ENCODE measurements at places on chromosomes 7 and 10.

DNA sequence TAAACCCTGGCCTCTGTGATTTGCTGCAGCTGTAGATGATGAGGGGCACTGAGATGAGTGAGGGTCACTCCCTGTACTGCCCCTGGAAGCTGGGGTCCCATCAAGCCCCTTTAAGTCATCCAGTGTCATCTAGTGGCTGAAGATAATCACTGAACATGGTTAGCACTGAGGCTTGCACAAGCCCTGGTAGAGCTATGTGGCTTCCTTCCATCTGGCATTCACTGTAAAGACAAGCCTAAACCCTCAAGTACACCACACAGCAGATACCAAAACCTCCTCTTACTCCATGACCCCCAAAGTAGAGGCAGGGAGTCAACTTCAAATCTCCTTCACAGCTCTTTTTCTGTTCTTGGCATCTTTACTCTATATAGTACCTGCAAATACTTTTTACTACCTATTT is 72.7 kb upstream of the MRLN start:
- DNase-seq = no peak
- peaks cover 11% of the 10 kb centered on the region for H3K4me1 ChIP-seq
- no peak overlapping the region for H3K27ac ChIP-seq
- H3K4me3 ChIP-seq = no peak overlapping the region

GRCh38 chr10:84241185-84241790 is at the start of gene LRIT1:
Gene LRIT1, minus strand, starts transcription at chr10:84241546. Its CDS starts 107 bp downstream, at chr10:84241439.
- H3K4me1 ChIP-seq = no peaks in the 10 kb centered on the region
- no peak within 1 kb of the TSS for H3K27ac ChIP-seq
- H3K4me3 ChIP-seq = no peak within 1 kb of the TSS
- no peaks in the 10 kb centered on the region for H3K36me3 ChIP-seq
- no peak for DNase-seq

GRCh38 chr7:4769761-4770160 is 5.7 kb upstream of the AP5Z1 start:
- peak overlapping the region; percentile 1 for H3K27ac ChIP-seq
- DNase-seq = no peak
- peaks cover 34% of the 10 kb centered on the region for H3K36me3 ChIP-seq
- peaks cover 9% of the 10 kb centered on the region for H3K4me1 ChIP-seq
- no peak overlapping the region for H3K4me3 ChIP-seq
- no peaks in the 10 kb centered on the region for H3K27me3 ChIP-seq

DNA sequence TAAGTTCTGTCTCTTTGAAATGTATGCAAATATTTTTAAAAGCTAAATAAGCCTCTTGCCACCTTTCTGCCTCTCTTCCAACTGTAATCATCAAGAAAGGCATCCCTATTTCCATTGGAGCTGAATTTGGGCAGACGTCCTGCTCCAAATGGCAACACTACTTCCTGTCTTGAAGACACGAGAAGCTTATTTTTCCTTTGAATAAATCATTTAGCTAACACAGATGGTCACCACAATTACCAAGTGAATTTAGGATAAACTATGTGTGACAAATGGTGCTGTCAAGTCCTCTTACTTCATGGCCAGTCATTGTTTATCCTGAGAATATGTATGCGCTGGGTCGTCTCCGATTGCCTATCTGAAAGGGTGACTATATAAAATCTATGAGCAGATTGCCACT is 268.0 kb downstream of the ANKRD7 start:
- no peaks in the 10 kb centered on the region for H3K27me3 ChIP-seq
- H3K4me1 ChIP-seq = no peaks in the 10 kb centered on the region
- H3K27ac ChIP-seq = no peak overlapping the region
- DNase-seq = no peak
- H3K36me3 ChIP-seq = no peaks in the 10 kb centered on the region

- H3K4me1 ChIP-seq = no peaks in the 10 kb centered on the region
- H3K27ac ChIP-seq = no peak overlapping the region
- DNase-seq = no peak
Measured at GRCh38 chr7:99195867-99196266, 12.0 kb downstream of the KPNA7 start.

GRCh38 chr10:33483816-33484190 is 149.3 kb upstream of the NRP1 start:
- no peak for DNase-seq
- peaks cover 4% of the 10 kb centered on the region for H3K4me1 ChIP-seq
- H3K27ac ChIP-seq = no peak overlapping the region
- no peak overlapping the region for H3K4me3 ChIP-seq
- no peaks in the 10 kb centered on the region for H3K27me3 ChIP-seq

DNA sequence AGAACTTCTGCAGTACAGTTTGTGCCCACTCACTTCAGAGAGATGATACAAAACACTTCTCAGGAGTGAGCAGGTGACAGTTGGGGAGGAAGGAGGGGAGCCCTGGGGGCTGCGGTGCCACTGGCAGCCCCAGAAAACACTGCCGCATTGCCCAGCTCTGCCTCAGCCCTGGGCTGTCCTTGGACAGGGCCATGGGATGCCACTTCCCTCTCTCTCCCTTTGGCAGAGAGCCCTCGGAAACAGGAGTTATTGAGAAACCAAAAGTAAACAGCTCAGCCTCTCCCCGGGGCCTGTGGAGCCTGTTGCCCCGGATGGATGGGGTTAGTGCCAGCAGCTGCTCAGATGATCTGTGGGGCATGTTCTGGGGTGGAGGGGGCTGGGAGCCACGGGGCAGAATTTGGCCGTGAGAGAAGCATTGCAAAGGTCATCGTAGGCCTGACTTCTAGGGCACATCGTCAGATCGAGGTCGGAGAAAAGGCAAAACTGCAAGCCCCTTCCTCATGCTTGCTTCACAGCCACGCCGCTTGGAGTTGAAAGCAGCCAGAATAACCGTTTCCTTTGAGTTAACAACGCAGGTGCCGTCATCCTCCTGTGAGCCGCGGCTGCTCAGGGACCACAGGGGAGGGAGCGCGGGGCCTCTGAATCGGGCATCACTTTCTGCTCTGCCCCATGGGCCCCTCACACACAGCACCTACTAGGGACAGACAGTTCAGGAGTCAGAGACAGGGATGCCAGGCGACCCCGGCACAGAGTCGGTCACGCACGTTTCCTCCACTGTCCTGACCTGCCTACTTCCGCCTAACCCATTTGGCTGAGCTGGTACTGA is 256.4 kb downstream of the CAMK1D start:
- H3K27ac ChIP-seq = peak overlapping the region; percentile 50
- H3K27me3 ChIP-seq = no peaks in the 10 kb centered on the region
- peak; percentile 91 for DNase-seq
- H3K4me1 ChIP-seq = no peaks in the 10 kb centered on the region
- peak overlapping the region; percentile 24 for H3K4me3 ChIP-seq

- no peak overlapping the region for H3K4me3 ChIP-seq
- H3K4me1 ChIP-seq = no peaks in the 10 kb centered on the region
- H3K36me3 ChIP-seq = no peaks in the 10 kb centered on the region
- H3K27ac ChIP-seq = no peak overlapping the region
- peak; percentile 29 for DNase-seq
Measured at GRCh38 chr7:154863766-154864522, 139.0 kb downstream of the PAXIP1 start.

- peak overlapping the region; percentile 60 for H3K4me3 ChIP-seq
- no peaks in the 10 kb centered on the region for H3K36me3 ChIP-seq
- no peaks in the 10 kb centered on the region for H3K4me1 ChIP-seq
- H3K27ac ChIP-seq = peak overlapping the region; percentile 92
Measured at GRCh38 chr7:5557920-5558401, 134.3 kb upstream of the TNRC18 start.

- no peak for DNase-seq
- no peak overlapping the region for H3K4me3 ChIP-seq
- H3K27me3 ChIP-seq = no peaks in the 10 kb centered on the region
- no peaks in the 10 kb centered on the region for H3K36me3 ChIP-seq
- no peak overlapping the region for H3K27ac ChIP-seq
- peaks cover 6% of the 10 kb centered on the region for H3K4me1 ChIP-seq
Measured at GRCh38 chr7:135723411-135723810, 4.6 kb downstream of the SLC13A4 start.

- H3K36me3 ChIP-seq = no peaks in the 10 kb centered on the region
- H3K4me3 ChIP-seq = no peak overlapping the region
- H3K27me3 ChIP-seq = no peaks in the 10 kb centered on the region
- no peak for DNase-seq
Measured at GRCh38 chr7:48424731-48425130, 253.5 kb downstream of the ABCA13 start.

DNA sequence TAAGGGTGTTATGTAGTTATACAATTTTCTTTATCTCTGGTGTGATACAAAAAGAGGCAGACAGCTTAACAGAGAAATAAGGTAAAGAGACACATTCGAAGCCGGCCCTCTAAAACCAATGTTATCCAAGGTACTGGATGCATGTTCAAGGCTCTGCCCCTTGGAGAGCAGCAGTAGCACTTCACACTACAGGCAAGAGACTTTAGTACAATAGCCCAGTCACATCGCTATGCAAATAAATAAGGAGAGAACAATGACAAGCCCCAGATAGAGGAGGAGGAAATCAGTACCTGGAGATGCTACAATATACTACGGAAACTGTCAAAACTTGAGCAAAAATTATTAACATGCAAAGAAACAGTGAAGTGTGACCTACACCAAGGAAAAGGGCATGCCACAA is 111.1 kb downstream of the ITGB1 start:
- H3K4me1 ChIP-seq = no peaks in the 10 kb centered on the region
- DNase-seq = no peak
- H3K4me3 ChIP-seq = no peak overlapping the region
- no peaks in the 10 kb centered on the region for H3K36me3 ChIP-seq
- H3K27me3 ChIP-seq = no peaks in the 10 kb centered on the region

- no peaks in the 10 kb centered on the region for H3K27me3 ChIP-seq
- no peak for DNase-seq
- no peaks in the 10 kb centered on the region for H3K4me1 ChIP-seq
- H3K36me3 ChIP-seq = no peaks in the 10 kb centered on the region
- H3K27ac ChIP-seq = no peak overlapping the region
- H3K4me3 ChIP-seq = no peak overlapping the region
Measured at GRCh38 chr10:60742512-60742911, 35.8 kb upstream of the CDK1 start.

DNA sequence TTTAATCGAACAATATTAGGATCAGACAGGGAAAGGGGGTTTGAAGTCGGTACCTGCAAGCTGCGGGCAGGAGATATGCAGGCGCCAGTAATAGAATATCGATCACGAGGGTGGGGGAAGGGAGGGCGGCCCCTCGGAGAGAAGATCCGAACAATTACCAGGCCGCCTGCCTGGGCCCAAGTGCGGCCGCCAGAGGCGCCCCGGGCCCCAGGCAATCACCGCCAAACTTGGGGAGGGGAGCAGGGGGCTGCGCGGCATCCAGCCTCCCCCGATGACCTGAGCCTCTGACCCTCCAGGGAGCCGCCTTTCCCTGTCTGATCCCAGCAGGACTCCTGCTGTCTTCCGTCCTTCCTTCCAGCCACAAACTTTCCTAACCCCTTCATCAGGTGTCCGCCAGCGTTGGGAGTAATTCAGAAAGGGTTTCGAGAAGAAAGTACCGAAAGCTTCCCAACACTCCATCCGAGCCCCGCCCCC is 1.1 kb downstream of the NKX1-2 start:
- H3K27me3 ChIP-seq = peaks cover 4% of the 10 kb centered on the region
- peaks cover 29% of the 10 kb centered on the region for H3K4me1 ChIP-seq
- H3K36me3 ChIP-seq = no peaks in the 10 kb centered on the region
- H3K27ac ChIP-seq = no peak overlapping the region
- no peak overlapping the region for H3K4me3 ChIP-seq
- no peak for DNase-seq

DNA sequence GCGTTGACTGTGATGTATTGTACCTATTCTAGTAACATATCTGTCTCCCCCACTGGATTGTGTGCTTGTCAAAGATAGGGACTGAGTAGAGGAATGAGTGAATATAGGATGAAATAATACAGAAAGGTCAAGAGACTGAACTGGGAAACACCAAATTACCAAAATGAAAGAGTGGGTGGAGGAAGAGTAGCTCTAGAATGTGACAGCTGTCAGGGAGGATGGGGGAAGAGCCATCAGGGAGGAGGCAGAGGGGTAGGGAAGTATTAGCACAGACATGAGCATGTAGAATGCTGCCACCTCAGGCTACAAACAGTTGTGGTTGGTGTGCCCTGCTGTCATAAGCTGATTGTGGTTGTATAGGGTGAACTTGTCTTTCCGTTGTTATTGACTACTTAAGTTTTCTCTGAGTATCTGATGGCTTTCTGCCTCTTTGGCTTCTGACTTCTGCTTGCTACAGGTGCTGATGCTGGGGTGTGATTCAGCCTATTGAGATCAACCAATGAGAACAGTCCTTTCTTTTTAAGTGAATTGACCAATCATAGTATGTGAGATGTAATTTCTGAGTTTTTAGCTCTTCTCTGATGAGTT is 5.6 kb downstream of the CCSER2 start:
- H3K27ac ChIP-seq = no peak overlapping the region
- no peak overlapping the region for H3K4me3 ChIP-seq
- DNase-seq = no peak
- no peaks in the 10 kb centered on the region for H3K4me1 ChIP-seq
- H3K27me3 ChIP-seq = no peaks in the 10 kb centered on the region

DNA sequence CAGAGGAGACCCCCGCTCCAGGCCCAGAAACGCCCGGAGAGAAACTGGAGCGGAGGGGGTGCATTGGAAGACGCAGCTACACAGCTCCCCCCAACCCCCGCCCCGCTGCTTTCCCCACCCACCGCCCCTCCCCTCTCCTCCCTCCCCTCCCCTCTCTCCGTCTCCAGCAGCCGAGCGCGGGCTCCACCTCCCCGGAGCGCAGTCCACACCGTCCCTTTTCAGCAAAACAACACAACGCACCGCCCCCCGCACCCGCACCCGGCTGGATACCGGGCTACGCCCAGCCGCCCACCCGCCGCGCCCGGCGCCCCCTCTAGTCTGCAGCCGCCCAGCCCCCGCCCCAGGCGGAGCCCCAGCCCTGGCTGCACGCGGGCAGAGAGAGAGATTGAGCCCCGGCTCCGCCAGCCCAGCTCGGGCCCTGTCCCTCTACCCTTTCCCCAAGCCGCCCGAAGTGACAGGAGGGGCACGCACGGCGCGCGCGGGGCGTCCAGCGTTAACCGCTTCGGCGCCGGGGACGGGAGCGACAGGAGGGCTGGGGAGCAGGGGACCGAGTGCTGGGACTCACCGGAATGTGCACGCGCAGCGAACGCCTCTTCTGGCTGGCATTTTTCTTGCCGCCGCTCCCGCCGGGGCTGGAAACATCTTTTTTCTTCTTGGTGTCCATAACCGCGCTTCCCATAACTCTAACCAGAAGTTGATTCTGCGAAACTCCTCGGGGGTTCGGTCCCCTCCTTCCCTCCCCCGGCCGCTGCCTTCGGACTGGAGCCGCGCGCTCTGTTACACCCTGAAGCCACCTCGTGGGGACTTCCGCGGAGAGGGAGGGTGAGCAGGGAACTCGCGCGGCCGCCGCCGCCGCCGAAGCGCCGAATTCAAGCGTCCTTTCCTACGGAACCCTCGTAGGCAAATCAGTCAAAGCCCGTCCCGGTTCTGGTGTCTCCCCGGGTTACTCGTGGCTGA is 695 bp downstream of the PRKAG2 start:
- H3K4me1 ChIP-seq = no peaks in the 10 kb centered on the region
- H3K27ac ChIP-seq = peak overlapping the region; percentile 94
- peak; percentile 92 for DNase-seq
- H3K4me3 ChIP-seq = peak overlapping the region; percentile 88
- H3K36me3 ChIP-seq = no peaks in the 10 kb centered on the region
- no peaks in the 10 kb centered on the region for H3K27me3 ChIP-seq

All from tibial artery (tissue), 4 donors.